ENCODE measurements at places on chromosomes 12 and 14. TPM values are rescaled to one million over a fixed set of nuclear protein-coding genes. Genes with fewer than 3 reads are reported as not detected.

The ERC1 gene
- 46.7 TPM for total RNA-seq

The PLD4 gene
- 4.0 TPM for total RNA-seq

The IFT43 gene
- total RNA-seq: 10.5 TPM

The ZNF140 gene
- total RNA-seq: 15.8 TPM

The PTGER2 gene
- total RNA-seq: 52.1 TPM

The PARP11 gene
- total RNA-seq: 16.5 TPM

The PLEKHG7 gene
- not detected for total RNA-seq

The PRH2 gene
- not detected for total RNA-seq

The LRP10 gene
- total RNA-seq: 84.5 TPM

The PTGDR gene
- 3.7 TPM for total RNA-seq

The RPS6KL1 gene
- 1.9 TPM for total RNA-seq

The GLI1 gene
- 0.22 TPM for total RNA-seq

The TRPV4 gene
- not detected for total RNA-seq

The OAS1 gene
- total RNA-seq: 16.2 TPM

The AJUBA gene
- total RNA-seq: 1.3 TPM
